ENCODE measurements at places on chromosomes 11 and 22. TPM values are rescaled to one million over a fixed set of nuclear protein-coding genes. Genes with fewer than 3 reads are reported as not detected.
A peak's percentile ranks its signal among the peaks of the same experiment; 100 is the strongest.

GRCh38 chr11:117443266-117444186, 115.9 kb downstream of the CEP164 start:
- no peak overlapping the region for H3K27ac ChIP-seq
- H3K4me1 ChIP-seq, result no peaks in the 10 kb centered on the region
- no peaks in the 10 kb centered on the region for H3K36me3 ChIP-seq
- H3K4me3 ChIP-seq, result no peak overlapping the region
- DNase-seq, result peak; percentile 56

DDTL gene
- 11.2 TPM for polyA plus RNA-seq

DNA sequence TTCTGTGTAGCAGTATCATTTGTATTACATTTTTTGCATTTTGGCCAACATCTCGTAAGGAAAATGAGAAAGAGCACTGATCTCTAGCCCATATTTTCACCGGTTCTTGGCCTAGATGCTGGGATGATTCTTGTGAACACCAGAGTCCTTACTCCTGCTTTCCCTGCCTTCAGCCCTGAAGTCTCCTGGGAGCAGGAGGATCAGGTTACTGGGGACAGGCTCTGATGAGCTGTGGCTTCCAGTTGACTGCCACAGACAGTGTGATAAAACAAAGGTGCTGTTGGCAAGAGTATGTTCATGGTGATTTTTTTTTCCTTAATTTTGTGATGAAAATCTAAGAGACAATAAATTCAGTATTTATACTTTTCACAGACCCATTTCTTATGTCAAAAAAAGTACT, 34.2 kb upstream of the ADSL start:
- H3K4me3 ChIP-seq, result no peak overlapping the region
- H3K27me3 ChIP-seq, result no peaks in the 10 kb centered on the region
- no peak for DNase-seq

TMEM45B gene
- 247 TPM for polyA plus RNA-seq

XBP1 gene
- 235 TPM for polyA plus RNA-seq

GRCh38 chr11:116499396-116500003, 273.3 kb downstream of the BUD13 start:
- H3K4me1 ChIP-seq, result no peaks in the 10 kb centered on the region
- H3K27me3 ChIP-seq, result peaks cover 22% of the 10 kb centered on the region
- H3K36me3 ChIP-seq, result no peaks in the 10 kb centered on the region
- H3K27ac ChIP-seq, result no peak overlapping the region

CHST1 gene
- polyA plus RNA-seq, result 3.0 TPM

RIMBP3B gene
- polyA plus RNA-seq, result 0.06 TPM

- H3K4me3 ChIP-seq, result no peak overlapping the region
- no peaks in the 10 kb centered on the region for H3K4me1 ChIP-seq
- DNase-seq, result peak; percentile 42
- no peaks in the 10 kb centered on the region for H3K36me3 ChIP-seq
These were observed 84.2 kb downstream of the FBXO7 start for GRCh38 chr22:32558681-32559355.

DNA sequence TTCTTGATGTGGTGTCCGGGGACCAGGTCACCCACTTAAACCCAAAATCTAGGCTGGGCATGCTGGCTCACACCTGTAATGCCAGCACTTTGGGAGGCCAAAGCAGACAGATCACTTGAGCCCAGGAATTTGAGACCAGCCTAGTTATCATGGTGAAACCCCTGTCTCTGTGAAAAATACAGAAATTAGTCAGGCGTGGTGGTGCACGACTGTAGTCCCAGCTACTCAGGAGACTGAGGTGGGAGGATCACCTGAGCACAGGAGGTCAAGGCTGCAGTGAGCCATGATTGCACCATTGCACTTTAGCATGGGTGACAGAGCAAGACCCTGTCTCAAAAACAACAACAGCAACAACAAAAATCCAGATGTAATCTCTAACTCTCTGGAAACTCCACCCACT, 30.3 kb upstream of the FJX1 start:
- H3K4me1 ChIP-seq, result no peaks in the 10 kb centered on the region
- H3K27ac ChIP-seq, result no peak overlapping the region
- H3K27me3 ChIP-seq, result peaks cover 41% of the 10 kb centered on the region
- DNase-seq, result no peak
- no peak overlapping the region for H3K4me3 ChIP-seq

DNA sequence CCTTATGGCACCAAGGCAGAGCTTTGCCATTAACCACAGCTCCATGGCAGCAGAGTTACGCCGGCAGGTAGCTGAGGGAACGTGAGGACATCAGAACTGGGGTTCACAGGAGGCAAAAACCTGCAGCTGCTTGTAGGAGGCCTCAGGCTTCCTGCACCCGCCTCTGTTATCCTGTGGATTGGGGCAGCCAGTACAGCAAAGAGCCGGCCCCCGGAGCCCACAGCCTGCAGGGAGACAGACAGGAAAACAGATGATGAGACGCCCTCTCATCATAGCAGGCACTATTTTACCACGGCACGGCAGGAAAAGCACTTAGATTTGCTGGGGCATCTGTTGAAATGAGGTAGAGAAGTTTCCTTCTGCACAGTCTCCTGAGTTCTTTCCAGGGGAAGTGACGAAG, 870.3 kb downstream of the TBC1D22A start:
- no peaks in the 10 kb centered on the region for H3K36me3 ChIP-seq
- no peaks in the 10 kb centered on the region for H3K27me3 ChIP-seq
- DNase-seq, result no peak
- H3K4me1 ChIP-seq, result no peaks in the 10 kb centered on the region
- no peak overlapping the region for H3K4me3 ChIP-seq

DNA sequence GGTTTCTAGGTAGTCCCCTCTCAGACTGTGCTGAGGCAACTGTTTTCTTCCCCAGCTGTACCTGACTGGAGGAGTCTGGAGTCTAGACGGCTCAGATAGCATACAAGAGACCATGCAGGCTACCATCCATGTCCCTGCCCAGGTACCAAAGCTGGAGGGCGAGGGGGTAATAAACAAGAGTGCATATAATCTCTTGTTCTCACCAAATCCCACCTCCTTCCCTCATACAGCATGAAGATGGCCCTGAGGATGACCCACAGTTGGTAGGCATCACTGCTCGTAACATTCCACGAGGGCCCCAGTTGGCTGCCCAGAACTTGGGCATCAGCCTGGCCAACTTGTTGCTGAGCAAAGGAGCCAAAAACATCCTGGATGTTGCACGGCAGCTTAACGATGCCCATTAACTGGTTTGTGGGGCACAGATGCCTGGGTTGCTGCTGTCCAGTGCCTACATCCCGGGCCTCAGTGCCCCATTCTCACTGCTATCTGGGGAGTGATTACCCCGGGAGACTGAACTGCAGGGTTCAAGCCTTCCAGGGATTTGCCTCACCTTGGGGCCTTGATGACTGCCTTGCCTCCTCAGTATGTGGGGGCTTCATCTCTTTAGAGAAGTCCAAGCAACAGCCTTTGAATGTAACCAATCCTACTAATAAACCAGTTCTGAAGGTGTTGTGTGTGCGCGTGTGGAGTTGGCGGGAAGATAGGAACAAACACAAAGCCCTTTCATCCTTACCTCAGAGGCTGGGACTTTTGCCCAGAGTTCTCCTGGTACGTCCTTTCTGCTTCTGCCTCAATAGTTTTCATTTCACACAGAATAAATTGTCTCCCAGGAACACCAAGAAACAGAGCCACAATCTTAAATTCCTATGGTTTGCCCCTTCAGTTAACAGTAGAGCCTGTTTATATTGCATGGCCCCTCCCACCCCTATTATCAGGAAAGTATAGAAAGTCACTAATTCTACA, 8.5 kb downstream of the HMBS start:
- H3K27ac ChIP-seq, result peak overlapping the region; percentile 87
- peaks cover 14% of the 10 kb centered on the region for H3K4me1 ChIP-seq
- H3K36me3 ChIP-seq, result peaks cover 42% of the 10 kb centered on the region
- H3K4me3 ChIP-seq, result peak overlapping the region; percentile 78

DNA sequence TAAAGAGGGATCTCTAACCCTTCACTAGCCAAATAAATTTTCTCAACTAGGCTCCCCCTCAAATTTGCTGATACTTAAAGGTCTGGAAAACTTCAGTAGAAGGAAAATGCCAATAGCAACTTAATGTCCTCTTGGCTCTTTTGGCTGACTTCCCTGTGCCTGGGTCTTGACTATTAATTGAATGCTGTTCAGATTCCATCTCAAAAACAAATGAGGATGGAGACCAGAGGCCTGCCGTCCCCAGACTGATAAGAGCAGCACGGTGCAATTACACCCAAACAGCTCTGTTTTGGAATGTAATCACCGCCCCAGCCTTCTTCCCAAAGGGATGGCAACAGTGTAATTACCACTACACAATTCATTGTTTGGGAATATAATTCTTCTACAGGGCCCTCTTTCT, 89.3 kb upstream of the CHRM4 start:
- DNase-seq, result no peak
- peaks cover 2% of the 10 kb centered on the region for H3K36me3 ChIP-seq
- H3K4me3 ChIP-seq, result no peak overlapping the region
- H3K27me3 ChIP-seq, result no peaks in the 10 kb centered on the region
- H3K27ac ChIP-seq, result no peak overlapping the region

- no peaks in the 10 kb centered on the region for H3K36me3 ChIP-seq
- H3K4me1 ChIP-seq, result peaks cover 4% of the 10 kb centered on the region
These were observed 121.0 kb downstream of the GRIK4 start for GRCh38 chr11:120632579-120632978.

SAA4 gene
- not detected for polyA plus RNA-seq

- H3K27ac ChIP-seq, result no peak overlapping the region
- no peak for DNase-seq
- H3K36me3 ChIP-seq, result no peaks in the 10 kb centered on the region
- H3K27me3 ChIP-seq, result no peaks in the 10 kb centered on the region
These were observed 54.5 kb upstream of the MPEG1 start for GRCh38 chr11:59267196-59267595.

GRCh38 chr22:36528341-36528740, 625 bp downstream of the EIF3D start:
- H3K36me3 ChIP-seq, result peaks cover 36% of the 10 kb centered on the region
- H3K4me3 ChIP-seq, result peak overlapping the region; percentile 97
- H3K27ac ChIP-seq, result peak overlapping the region; percentile 86
- H3K4me1 ChIP-seq, result no peaks in the 10 kb centered on the region
- H3K27me3 ChIP-seq, result no peaks in the 10 kb centered on the region

DNA sequence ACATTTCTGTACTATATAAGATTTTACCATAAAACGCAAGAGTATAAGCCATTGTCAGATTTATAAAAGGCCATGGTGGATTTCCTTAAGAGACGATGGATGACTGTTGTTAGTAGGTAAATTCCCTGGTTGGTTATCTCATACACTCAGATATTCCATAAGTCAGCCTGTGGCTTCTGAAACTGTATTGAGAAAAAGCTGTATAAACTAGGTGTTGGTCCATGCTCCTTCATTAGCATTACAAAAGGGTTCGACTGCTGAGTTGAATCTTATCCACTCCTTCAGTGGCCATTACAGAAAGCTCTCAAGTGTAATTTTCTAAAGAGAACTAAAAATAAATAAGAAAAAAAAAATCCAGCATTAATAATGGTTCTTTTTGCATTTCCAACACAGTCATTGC, 5.3 kb downstream of the GRAP2 start:
- H3K4me3 ChIP-seq, result no peak overlapping the region
- no peak for DNase-seq
- no peak overlapping the region for H3K27ac ChIP-seq
- H3K36me3 ChIP-seq, result no peaks in the 10 kb centered on the region
- H3K27me3 ChIP-seq, result no peaks in the 10 kb centered on the region

RHBDD3 gene
- polyA plus RNA-seq, result 26.3 TPM

GRCh38 chr11:108392353-108392752, 75.0 kb downstream of the C11orf65 start:
- no peak overlapping the region for H3K4me3 ChIP-seq
- H3K36me3 ChIP-seq, result no peaks in the 10 kb centered on the region
- H3K27me3 ChIP-seq, result no peaks in the 10 kb centered on the region
- H3K4me1 ChIP-seq, result no peaks in the 10 kb centered on the region

GRCh38 chr11:3795131-3796001, 2.0 kb downstream of the NUP98 start:
- H3K4me3 ChIP-seq, result peak overlapping the region; percentile 99
- no peak for DNase-seq
- H3K4me1 ChIP-seq, result peaks cover 6% of the 10 kb centered on the region
- H3K27ac ChIP-seq, result no peak overlapping the region
- H3K36me3 ChIP-seq, result peaks cover 27% of the 10 kb centered on the region

DNA sequence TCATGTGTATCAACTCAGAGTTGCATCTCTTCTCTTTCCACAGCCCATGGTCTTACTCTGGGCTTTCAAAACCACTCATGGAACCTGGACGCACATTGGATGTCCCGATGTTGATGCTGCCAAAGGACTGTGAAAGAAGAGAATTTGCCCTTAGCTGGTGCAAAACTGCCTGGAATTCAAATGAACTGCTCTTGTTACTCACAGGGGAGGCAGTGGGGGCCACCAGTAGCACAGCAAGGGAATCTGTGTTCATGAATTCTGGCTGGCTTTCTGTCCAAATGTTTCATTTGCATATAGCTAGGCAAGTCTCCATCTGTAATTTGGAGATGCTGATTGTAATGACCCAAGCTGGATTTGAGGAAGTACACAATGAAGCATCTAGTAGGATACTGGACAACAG, 24.9 kb downstream of the LMO2 start:
- no peak overlapping the region for H3K4me3 ChIP-seq
- peaks cover 3% of the 10 kb centered on the region for H3K4me1 ChIP-seq
- no peak for DNase-seq
- no peaks in the 10 kb centered on the region for H3K36me3 ChIP-seq
- H3K27me3 ChIP-seq, result peaks cover 72% of the 10 kb centered on the region
- no peak overlapping the region for H3K27ac ChIP-seq

- DNase-seq, result no peak
- peak overlapping the region; percentile 7 for H3K27ac ChIP-seq
- H3K36me3 ChIP-seq, result peaks cover 11% of the 10 kb centered on the region
- H3K27me3 ChIP-seq, result no peaks in the 10 kb centered on the region
- H3K4me3 ChIP-seq, result no peak overlapping the region
These were observed 31.4 kb downstream of the LIMK2 start for GRCh38 chr22:31243339-31244045.

GRCh38 chr22:43882122-43882767, 9.6 kb downstream of the PNPLA5 start:
- H3K4me1 ChIP-seq, result no peaks in the 10 kb centered on the region
- no peaks in the 10 kb centered on the region for H3K27me3 ChIP-seq
- no peak for DNase-seq
- H3K27ac ChIP-seq, result no peak overlapping the region
- H3K36me3 ChIP-seq, result no peaks in the 10 kb centered on the region
